ENCODE measurements at places on chromosomes 1 and 21. TPM values are rescaled to one million over a fixed set of nuclear protein-coding genes. Genes with fewer than 3 reads are reported as not detected.

The CR1L gene
- total RNA-seq, result not detected

The KRTAP19-3 gene
- total RNA-seq, result not detected

The CR1 gene
- total RNA-seq, result 2.2 TPM

The KIF21B gene
- total RNA-seq, result 76.3 TPM

The KRTAP22-2 gene
- not detected for total RNA-seq

The RWDD3 gene
- 26.4 TPM for total RNA-seq

The HPCAL4 gene
- 5.7 TPM for total RNA-seq

The OR2L5 gene
- 0.44 TPM for total RNA-seq

The DNALI1 gene
- total RNA-seq, result 10.0 TPM

The RNU1-4 gene
- total RNA-seq, result under 0.01 TPM

The GBP6 gene
- 0.38 TPM for total RNA-seq

The TMOD4 gene
- total RNA-seq, result not detected

The FCRL2 gene
- 0.27 TPM for total RNA-seq

The TSTD1 gene
- total RNA-seq, result 29.7 TPM

The PPFIA4 gene
- total RNA-seq, result 15.8 TPM

The FAAH gene
- 39.7 TPM for total RNA-seq

The MXRA8 gene
- total RNA-seq, result 127 TPM

The PEX19 gene
- 99.8 TPM for total RNA-seq

The RCSD1 gene
- 10.9 TPM for total RNA-seq

The SH2D5 gene
- 0.49 TPM for total RNA-seq

The HTR6 gene
- total RNA-seq, result not detected

The ST6GALNAC3 gene
- 39.9 TPM for total RNA-seq
